ENCODE measurements at places on chromosomes 16 and 17.

- DNase-seq: no peak
Observed at GRCh38 chr17:57672971-57673370, 72.1 kb downstream of the CCDC182 start.

GRCh38 chr16:1293921-1294656, 15.3 kb upstream of the UBE2I start:
- DNase-seq: no peak

GRCh38 chr17:49505854-49506253, 10.8 kb downstream of the NGFR start:
- DNase-seq: no peak

GRCh38 chr17:63035271-63035670, 69.2 kb downstream of the TANC2 start:
- no peak for DNase-seq

- no peak for DNase-seq
Observed at GRCh38 chr17:30472238-30472890, 4.8 kb upstream of the GOSR1 start.

GRCh38 chr17:67054011-67054591, 9.7 kb downstream of the CACNG1 start:
- DNase-seq: no peak

DNA sequence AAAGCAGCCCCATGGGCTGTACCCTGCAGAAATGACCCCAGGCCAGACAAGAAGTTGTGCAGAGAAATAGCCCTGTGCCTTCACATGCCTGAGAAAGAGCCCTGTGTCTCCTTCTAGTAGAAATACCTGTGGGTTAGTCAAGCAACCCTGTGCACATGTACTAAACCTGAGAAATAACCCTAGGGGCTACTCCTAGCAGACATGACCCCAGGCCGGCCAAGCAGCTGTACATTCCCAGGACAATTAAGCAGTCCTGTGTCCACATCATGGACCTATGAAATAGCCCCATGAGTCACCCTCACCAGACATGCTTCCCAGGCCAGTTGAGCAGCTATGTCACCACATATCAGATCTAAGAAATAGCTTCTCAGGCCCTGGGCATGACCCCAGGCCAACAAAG, 519.7 kb upstream of the CA10 start:
- DNase-seq: no peak

Measured in activated CD4-positive, alpha-beta T cell treated with anti-CD3 and anti-CD28 coated beads, Interleukin-2, amount 50 U/mL, for 1 hour (primary cell).